ENCODE measurements at places on chromosomes 1 and 21.

- no peak for DNase-seq
Observed at GRCh38 chr1:211487082-211487481, 4.9 kb downstream of the RD3 start.

GRCh38 chr1:162003061-162003829 is 20.4 kb downstream of the OLFML2B start:
- DNase-seq = no peak

DNA sequence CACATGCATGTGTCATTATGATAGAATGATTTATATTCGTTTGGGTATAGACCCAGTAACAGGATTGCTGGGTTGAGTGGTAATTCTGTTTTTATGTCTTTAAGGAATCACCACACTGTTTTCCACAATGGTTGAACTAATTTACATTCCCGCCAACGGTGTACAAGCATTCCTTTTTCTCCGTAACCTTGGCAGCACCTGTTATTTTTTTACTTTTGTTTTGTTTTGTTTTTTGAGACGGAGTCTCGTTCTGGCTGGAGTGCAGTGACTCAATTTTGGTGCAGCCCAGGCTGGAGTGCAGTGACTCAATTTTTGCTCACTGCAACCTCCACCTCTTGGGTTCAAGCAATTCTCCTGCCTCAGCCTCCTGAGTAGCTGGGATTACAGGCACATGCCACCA is 8.5 kb upstream of the S100B start:
- DNase-seq = no peak

DNA sequence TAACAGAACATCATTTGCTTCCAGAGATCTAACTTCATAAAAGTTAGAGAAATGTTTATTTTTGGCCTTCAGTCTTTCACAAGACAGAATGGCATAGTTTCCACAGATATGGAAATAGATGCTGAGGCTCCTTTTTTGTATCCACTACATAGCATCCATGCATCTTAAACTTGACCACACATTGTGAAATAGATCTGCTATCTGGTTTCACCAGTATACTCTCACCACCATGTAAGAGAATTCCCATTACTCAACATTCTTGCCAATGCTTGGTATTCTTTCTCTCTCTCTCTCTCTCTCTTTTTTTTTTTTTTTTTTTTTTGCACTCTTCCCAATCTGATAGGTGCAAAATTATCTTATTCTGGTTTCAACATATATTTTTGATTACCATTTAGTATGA is 52.1 kb upstream of the PRMT6 start:
- DNase-seq = no peak

DNA sequence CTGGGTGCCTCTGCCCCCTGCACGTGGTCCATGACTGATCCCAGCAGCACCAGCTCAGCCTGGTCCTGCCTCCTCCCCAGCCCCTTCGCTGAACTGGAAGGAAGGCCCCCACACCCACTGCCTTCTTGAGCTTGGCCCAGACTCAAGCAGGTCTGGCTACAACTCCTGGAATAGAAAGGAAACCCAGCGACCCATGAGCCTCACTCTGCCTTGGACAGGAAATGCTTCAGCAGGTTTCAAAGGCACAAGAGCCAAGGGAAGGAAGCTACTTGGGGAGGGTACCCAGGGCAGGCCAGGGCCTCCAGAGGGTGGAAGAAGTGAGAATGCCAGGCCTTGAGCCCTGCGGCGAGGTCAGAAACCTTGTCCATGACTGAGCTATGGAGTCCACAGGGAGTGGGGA is 35.9 kb upstream of the RD3 start:
- DNase-seq = no peak
